ENCODE measurements at places on chromosomes 3 and 15. TPM values are rescaled to one million over a fixed set of nuclear protein-coding genes. Genes with fewer than 3 reads are reported as not detected.

- no peak for DNase-seq
These were observed 56.5 kb downstream of the MCTP2 start for GRCh38 chr15:94287794-94288246.

GRCh38 chr15:89767411-89767915, 8.7 kb upstream of the MESP2 start:
- DNase-seq: no peak

- DNase-seq: no peak
These were observed 836.1 kb upstream of the CFAP20DC start for GRCh38 chr3:59885899-59886400.

DNA sequence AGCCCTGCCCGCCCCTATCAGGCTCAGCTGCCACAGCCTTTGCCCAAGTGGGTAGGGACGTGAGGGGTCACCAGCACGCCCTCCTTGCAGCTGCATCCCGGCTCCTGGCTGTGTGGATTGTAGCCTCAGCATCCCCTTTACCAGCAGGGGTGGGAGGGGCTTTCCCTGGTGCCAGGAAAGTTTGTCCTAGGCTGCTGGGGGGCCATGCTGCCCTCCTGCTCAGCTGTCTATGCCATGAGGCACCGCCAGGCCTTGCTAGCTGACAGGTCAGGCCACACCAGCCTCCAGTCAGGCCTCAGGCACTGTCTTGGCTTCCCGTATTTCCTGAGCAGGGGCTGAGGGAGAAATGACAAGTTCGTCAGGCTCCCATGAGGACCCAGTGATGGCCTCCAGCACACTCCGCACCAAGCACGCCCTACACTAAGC, 32.3 kb downstream of the TKT start:
- DNase-seq: peak; percentile 22

- DNase-seq: no peak
These were observed 75.6 kb upstream of the PRICKLE2 start for GRCh38 chr3:64300790-64301423.

DNA sequence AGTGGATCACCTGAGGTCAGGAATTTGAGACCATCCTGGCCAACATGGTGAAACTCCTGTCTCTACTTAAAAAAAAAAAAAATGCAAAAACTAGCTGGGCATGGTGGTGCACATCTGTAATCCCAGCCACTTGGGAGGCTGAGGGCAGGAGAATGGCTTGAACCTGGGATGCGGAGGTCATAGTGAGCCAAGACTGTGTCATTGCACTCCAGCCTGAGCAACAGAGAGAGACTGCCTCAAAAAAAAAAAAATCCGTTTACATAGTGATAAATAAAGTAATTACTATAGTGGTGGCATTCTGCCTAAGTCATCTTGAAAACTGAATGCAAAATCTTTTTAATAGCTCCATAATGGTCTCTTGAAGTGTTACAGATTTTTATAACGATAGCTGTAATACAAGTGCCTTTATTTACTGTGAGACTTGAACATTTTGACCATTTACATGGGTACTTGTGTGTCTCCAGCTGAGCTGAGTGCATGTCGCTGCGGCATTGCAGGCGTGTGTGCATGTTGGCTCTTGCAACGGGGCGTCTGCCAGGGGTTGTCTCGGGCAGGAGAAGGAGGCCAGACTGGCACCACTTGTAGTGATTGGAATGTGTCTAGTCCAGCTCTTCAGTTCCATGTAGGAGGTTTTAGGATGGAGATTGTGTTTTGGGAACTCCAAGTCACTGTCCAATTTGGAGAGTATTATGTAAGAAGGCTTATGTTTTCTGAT, 111.9 kb downstream of the IGF1R start:
- peak; percentile 49 for DNase-seq

DNA sequence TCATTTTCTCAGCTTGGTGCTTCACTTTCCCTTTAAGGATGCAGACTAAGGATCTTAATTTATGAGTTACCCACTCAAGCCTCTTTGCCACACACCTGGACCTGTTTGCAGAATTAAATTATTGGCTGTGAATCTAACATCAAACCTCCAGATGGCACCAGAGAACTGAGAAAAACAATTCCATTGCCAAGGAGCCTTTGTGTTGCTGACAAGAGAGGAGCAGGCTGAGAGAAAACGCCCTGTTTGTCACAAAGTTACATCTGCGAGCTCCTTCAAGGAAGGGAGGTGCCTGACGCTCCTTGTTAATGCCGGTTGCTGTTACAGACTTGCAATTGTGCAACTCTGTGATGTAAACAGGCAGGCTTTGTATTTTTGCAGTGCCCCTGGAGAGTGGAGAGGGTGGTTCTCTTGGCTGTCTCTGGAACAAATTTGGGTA, 36.3 kb upstream of the TMC3 start:
- DNase-seq: peak; percentile 24

GRCh38 chr3:99269606-99270351, 368.3 kb upstream of the DCBLD2 start:
- DNase-seq: peak; percentile 23

DNA sequence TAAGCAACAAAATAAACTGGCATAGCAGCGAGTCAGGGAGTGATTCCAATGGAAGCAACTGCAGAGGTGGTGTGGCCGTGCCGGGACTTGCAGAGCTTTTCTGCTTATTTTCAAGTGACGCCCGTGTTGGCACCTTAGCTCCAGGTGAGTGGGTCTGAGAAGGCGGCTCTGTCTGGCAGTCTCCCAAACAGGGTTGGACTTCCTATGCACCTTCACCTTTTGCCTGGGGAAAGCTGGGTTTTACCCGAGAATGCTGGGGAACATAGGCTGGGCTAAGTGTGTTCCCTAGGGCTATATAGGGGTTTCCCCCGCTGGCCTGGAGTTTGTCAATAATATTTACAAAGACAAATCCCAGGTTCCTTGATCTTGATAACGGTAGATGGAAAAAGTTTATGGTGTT, 179.9 kb upstream of the TBL1XR1 start:
- DNase-seq: no peak

GRCh38 chr15:92429378-92430068, 35.8 kb downstream of the ST8SIA2 start:
- no peak for DNase-seq

DNA sequence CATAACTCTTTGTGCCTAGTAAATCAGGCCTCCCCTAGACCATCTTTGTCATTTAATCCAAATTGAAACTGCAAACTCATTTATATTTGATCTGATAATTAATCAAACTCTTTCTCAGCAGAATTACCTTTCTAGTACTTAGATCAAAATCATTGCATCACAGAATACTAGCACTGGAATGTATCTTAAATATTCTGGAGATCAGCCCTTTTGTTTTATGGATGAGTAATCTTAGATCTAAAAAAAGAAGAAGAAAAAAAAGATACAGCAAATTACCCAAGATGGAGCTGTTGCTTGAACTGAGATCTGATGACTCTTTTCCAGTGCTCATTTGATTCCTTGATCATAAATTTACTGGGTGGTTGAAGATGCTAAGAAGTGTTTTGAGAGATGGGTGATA, 47.9 kb downstream of the NAALADL2 start:
- no peak for DNase-seq

DNA sequence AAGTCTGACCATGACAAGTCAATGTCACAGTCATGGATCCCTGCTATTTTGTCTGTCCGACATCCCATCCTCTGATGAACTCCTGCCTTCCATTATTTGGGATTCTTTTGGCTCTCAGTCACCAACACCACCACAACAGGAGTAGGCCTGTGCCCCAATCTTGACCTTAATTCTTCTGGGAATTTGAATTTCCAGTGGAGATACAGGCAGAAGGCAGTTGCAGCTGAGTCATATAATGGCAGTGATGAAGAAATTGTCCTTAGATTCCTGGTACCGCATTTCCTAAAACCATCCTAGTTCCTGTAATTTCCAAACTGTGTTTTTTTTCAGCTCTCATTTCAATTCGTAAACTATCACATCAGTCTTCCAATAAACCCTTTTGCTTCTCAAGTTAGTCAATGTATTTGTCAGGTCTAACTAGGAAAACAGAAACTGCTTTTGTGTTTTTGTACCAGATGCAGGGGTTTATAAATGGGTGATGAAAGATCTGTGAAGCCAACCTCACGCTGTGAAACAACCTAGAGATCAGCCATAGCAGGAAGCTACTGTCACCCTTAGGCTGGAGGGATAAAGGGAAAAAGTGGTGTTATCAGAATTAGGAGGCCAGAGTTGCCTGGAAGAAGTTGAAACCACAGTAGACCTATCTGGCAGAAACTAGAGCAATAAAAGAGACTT, 126.3 kb upstream of the TMEM108 start:
- no peak for DNase-seq

DNA sequence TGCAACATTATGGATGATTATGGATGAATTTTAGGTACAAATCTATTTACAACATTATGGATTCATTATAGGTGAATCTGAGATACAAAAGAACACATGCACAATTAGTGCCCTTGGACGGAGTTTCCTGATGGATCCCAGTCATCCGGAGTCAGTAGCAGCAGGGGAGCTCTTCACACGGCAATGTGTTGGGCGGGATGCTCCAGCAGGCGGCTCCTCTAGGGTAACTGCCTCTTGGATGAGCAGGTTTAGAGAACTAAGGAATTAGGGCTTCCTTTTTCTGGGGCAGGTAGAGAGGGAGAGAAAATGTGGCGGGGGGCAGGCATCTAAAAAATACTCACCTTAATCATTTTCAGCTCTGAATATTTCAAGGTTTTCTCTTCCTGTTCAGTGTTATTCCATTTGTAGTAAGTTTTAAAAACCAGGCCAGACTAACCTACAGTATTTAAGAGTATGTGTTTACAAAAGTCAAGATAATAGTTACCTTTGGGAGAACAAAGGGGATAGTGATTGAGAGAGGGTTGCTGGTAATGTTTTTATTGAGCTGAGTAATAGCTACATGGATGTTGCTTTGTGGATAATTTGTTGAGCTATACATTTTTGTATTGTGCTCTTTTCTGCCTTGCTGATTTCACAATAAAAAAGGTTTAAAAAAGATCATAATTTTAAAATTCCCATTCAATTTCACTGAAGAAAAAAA, 27.4 kb upstream of the GOLM2 start:
- no peak for DNase-seq

- DNase-seq: no peak
These were observed 125.0 kb downstream of the CHSY1 start for GRCh38 chr15:101126618-101127505.

DNA sequence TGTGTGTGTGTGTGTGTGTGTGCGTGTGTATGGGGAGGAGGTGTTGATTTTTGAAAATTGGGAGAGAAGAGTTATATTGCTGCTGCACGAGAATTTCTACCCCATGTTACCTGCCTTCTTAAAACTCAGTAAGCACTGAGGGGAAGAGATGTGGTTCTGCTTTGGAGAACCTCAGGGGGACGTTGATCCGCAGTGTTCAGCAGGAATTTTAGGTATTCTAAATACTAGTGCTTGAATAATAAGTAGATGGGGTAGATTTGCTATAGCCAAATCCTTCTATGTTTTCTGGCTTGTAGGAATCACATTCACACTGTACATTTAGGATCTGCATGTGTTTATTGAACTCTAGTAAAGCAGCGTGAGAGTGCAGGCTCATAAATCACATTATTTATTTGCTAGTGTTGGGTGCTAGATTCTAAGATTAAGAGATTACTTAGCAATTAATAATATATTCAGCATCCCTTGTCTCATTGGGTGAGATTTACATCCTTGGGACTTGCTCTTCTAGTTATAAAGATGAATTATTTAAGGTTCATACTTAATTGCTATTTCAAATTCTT, 268.1 kb downstream of the MFSD1 start:
- no peak for DNase-seq

- DNase-seq: peak; percentile 84
These were observed 16.3 kb downstream of the BMF start for GRCh38 chr15:40092256-40092978.

GRCh38 chr3:98560911-98561310, 29.1 kb downstream of the GPR15 start:
- no peak for DNase-seq

DNA sequence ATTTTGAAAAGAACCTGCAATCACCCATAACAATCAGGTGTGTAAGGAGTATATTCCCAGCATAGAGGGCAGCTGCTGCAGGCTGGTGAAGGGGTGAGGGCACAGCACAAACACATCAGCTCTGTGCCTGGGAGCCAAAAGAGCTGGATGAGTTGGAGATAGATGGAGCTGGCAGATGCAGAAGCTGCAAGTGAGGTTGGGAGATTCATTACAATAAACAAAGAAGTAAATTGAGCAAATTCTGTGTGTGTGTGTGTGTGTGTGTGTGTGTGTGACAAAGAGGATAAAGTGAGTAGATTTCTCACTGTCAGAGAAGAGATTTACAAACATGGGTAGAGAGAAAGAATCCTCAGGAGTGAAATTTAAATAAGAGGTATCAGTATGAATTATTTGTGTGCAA, 994.7 kb downstream of the EPHA3 start:
- DNase-seq: no peak

DNA sequence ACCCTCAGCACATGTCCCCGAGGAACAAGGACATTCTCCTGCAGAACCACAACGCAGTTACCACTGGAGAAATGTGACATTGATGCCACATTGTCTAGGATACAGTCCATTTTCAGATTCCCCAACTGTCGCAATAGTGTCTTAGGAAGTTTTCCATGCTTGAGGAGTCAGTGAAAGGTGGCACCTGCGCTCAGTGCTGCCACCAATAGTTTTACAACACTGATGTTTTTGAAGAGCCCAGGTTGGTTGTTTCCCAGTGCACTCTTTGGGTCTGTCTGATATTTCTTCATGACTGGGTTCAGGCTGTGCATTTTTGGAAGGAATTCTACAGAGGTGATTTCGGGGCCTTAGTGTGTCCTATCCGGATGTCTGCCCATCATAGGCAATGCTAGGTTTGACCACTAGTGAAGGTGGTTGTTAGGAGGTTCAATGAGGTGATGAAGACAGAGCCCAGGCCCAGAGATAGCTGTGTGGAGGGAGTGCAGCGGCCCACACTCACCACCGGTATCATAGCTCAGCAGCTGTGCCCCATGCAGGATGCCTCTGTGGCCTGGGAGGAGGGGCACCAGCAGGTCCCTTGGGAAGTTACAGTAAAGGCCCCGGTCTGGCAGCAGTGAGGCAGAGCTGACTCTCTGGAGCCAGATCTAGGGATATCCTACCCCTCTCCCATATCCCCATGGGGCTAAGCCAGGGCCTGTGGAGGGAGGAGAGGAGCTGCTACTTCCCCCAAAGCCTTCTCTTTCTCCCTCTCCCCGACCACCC, 96.6 kb downstream of the DNAJB8 start:
- DNase-seq: peak; percentile 49

DNA sequence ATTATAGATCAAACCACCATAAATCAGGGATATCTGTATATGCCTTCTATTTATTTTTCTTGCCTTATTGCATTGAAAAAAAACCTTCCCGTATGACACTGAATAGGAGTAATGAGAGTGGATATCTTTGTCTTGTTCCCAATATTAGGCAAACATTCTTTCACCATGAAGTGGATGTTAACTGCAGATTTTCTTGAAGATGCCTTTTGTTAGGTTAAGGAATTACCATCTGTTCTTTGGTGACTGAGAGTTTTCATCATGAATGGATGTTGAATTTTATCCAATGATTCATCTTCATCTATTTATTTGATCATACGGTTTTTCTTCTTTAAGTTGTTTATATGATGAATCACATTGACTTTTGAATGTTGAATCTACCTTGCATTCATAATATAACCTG, 47.1 kb upstream of the MECOM start:
- DNase-seq: no peak

GRCh38 chr3:5974630-5975322, 787.3 kb downstream of the EDEM1 start:
- no peak for DNase-seq

LSMEM2 gene
- 68.3 TPM for total RNA-seq

PLOD2 gene
- total RNA-seq: 8.8 TPM

VWA5B2 gene
- total RNA-seq: not detected

COL6A5 gene
- not detected for total RNA-seq

NLGN1 gene
- total RNA-seq: 18.4 TPM

MED12L gene
- total RNA-seq: 1.9 TPM

SUCNR1 gene
- total RNA-seq: 1.2 TPM

NEK10 gene
- total RNA-seq: 22.5 TPM

MST1R gene
- 1.1 TPM for total RNA-seq

SAMMSON gene
- total RNA-seq: not detected
